Left ventricle myocardium inferior (tissue), 1 donor: ENCODE measurements at places on chromosomes 5 and 9. TPM values are rescaled to one million over a fixed set of nuclear protein-coding genes. Genes with fewer than 3 reads are reported as not detected.
A peak's percentile ranks its signal among the peaks of the same experiment; 100 is the strongest.

CBY3 gene
- not detected for total RNA-seq

RALGPS1 gene
- 18.9 TPM for total RNA-seq

BTNL8 gene
- total RNA-seq = 0.58 TPM

ZBTB26 gene
- total RNA-seq = 5.4 TPM

TAF11L13 gene
- not detected for total RNA-seq

SLC34A3 gene
- not detected for total RNA-seq

NR2F1-AS1 gene
- total RNA-seq = 0.60 TPM

IL5 gene
- not detected for total RNA-seq

DNA sequence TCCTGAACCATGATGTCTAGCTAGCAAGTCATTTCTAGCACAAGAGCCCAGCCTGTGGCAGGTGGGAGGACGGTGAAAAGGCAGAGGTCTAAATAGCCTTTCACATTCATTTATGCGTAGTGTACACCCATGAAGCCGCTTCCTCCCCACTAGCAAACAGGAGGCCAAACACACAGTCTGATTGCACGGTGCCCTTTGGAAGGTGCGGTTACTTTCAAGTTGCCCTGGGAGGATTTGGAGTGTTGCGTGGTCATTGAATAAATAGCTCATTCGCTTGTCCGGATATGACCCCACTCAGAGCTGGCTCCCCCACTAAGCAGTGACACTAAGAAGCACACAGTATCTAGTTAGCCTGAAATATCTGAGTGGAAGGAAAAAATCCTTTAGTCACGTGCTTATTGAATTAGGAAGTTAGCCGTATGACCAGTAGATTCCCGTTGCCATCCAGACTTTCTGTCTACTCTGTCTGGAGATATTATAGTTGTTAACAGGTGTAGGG lies 664 bp upstream of the ARSB start:
- DNase-seq = no peak

GRCh38 chr9:70415041-70415440 lies 584 bp upstream of the KLF9 start:
- no peak for DNase-seq

- DNase-seq = no peak
These were observed 71.4 kb downstream of the ASTN2 start for GRCh38 chr9:117343427-117343826.

DNA sequence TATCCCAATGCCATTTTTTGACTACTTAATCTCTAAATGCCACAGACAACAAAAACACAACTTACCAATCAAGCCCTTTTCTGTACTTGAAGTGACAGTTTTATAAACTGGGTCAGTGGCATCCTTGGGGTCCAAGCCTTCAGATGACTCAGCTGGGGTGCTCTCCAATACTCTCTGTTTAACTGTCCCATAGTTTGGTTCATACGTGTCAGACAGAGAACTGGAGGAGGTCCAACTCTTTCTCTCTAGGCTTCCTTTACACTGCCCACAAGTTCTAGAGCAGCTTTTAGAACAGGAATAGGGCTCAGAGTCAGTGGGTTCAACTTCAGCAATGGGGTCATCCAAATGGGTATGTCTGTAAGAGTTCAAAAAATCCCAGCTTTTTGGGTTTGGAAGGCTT lies 166.9 kb downstream of the CDC42SE2 start:
- DNase-seq = no peak

DNA sequence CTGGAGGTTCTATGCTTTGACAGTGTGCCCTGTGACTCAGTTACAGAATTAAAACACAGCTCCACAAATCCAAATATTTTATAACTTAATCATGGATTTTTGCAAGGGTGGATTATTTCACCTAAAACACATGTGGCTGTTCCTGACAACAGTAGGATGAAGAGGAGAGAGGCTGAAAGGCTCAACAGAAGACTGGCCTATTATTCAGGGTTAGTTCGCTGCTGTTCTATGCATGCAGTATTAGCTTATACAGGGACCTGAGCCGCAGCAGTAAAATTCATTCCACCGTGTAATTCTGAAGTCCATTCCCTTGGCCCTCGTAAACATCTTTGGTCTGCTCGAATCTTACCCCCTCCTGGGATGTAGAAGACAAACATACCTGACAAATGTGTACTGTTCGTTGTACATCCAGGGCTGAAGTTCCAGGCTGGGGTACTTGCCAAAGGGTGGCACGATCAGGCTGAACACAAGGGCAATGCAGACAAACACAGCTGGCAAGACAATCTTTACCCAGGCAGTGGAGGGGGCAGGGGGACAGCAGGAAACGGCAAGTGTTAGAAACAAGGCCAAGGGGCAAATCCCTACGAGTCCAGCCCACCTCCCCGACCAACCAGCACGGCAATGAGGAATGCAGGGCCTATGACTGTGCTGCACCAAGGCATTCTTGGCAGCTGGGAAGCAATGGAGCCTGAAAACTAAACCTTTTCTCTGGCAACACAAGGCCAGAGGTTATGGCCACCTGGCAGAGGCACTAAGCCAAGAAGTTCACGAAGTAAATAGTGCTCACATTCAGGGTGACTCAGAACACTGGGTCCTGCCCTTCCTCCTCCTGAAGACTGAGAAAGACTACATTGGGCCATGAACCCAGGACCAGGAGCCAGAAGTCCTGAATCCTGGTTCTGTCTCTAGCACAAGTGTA lies 46.8 kb downstream of the NIPSNAP3B start:
- DNase-seq = no peak

GRCh38 chr9:120913647-120914264 lies 12.8 kb downstream of the TRAF1 start:
- no peak for DNase-seq

DNA sequence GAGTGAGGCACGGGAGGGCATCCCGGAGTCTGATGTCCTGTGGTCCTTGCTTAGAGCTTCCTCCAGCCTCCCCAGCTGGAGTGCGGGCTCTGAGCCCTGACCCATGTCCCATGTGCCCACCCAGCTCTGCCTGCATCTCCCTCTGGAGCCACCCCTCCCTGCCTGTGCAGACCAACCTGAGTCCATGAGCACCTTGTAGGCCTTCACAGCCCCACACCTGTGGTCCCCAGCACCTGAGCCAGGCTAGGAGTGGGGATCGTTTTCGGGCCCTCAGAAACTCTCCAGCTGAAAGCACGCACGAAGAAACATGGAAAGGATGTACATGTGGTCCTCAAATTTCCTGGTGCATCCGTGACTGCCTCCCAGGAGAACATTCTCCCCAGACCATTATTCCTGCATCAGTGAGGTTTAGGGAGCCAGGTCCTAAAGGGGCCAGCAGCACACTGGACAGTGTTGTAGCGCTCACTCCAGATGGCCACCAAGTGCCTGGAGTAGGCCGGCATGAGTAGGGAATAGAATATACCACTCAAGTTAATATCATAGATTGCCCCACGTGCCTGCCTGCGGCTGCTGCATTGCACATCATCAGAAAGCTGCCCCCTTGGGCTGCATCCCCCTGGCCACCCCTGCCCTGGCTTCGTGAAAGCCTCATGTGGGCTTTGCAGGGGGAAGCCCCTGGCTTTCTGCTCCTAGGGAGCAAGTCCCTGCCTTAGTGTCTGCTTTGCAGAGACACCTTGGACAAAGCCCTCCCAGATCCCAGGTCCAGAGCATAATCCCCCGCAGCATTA lies 80.6 kb downstream of the WNK2 start:
- DNase-seq = no peak

GRCh38 chr5:10537624-10538023 lies 26.2 kb upstream of the ANKRD33B start:
- no peak for DNase-seq

DNA sequence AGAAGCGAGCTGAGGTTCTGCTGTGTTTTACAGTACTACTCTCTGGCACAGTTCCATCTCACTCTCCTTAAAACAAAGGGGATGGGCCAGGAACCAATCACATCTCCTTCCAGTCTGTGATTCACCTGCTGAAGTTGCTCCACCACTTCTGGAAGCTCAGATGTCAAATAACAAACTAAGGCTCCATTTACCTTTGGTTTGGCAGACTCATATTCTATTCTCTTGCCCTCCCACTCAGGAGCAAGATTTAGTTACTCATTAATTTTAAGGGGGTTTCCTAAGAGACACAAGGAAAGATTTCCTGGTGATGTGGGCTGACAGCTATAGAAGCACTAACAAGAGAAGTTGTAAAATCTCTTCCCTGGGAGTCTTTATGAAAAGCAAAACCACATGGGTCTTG lies 37.8 kb upstream of the KIF2A start:
- no peak for DNase-seq

DNA sequence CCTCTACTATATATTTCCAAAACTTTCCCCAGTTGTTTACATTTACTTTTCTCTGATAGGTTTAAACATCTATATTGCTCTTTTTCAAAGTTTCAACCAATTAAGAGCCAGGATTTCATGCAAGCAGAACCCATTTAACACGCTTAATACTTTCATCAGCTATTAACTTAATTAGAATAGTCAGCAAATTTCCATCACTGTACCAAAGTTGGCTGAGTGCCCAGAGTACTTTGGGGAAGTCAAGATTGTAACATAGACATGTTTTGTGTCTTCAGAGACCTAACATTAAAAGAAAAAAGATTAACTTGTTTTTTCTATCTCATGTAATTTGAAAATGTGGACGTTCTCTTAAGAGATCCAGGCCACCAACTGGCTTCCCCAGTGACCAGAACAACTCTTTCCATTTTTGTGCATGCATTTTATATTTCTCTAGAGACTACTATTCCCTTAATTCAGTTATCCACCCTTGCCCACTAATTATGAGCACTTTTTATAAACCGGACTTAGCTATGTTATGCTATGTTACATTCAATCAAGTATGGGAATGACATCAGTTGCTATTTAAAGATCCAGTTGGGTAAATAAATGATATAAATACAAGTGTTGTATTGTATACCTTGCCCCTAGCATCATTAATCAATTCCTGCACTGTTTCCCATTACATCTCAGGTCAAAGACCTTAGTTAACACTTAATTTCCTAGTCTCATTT lies 478.1 kb upstream of the NMUR2 start:
- no peak for DNase-seq

GRCh38 chr9:108182950-108183381 lies 672.8 kb downstream of the ACTL7B start:
- DNase-seq = no peak

GRCh38 chr9:130579738-130580463 lies 524 bp downstream of the FUBP3 start:
- DNase-seq = no peak

GRCh38 chr5:6183391-6184390 lies 194.7 kb downstream of the MED10 start:
- DNase-seq = no peak

DNA sequence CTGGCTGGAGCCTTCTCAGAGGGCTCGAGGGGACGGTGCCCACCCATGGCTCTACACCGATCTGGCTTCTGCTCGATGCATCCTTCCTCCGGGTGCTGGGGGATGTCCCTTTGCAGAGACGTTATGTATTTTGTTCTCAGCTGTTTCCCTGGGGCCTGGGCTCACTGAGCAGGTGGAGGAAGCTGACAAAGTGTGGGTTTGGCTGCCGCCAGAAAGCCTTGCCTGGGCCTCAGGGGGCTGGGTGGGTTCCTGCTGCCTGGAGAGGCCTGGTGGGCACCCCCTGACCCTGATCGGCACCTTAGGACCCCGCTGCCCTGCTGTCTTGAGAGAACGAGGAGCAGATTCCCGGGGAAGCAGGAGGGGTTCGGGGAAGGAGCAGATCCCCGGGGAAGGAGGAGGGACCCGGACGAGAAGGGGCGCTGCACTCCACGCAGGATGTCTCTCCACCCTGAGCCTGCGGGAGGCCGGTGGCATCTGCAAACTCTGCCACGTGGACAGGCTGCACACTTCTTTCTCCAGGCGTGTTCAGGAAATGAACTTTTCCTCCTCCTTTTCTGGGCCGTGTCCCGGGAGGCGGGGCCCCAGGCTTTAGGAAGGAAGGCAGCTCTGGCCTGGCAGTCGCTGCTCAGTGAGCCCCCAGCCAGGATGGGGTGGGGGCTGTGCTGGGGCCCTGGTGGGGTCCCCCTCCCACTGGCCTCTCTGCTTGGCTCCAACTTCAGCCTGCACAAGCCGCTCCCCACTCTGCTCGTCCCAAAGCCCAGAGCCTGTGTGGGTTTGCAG lies 148.9 kb downstream of the RXRA start:
- peak; percentile 85 for DNase-seq

DNA sequence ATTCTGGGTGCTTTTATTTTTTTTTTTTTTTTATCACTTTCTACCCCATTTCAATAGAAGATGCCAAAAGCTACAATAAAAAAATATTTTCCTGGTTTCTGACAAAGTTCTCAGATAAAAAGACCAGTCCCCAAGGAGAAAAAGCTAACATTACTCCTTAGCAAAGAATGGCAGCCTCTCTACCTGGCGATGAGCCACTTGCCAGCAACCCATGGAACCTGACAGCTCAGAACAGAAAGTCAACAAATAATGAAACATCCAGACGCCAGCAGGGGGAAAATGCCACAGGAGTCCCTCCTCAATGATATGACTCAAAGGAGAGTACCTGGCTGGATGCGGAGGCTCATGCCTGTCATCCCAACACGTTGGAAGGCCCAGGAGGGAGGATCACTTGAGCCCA lies 123.2 kb downstream of the MYO10 start:
- DNase-seq = no peak

DNA sequence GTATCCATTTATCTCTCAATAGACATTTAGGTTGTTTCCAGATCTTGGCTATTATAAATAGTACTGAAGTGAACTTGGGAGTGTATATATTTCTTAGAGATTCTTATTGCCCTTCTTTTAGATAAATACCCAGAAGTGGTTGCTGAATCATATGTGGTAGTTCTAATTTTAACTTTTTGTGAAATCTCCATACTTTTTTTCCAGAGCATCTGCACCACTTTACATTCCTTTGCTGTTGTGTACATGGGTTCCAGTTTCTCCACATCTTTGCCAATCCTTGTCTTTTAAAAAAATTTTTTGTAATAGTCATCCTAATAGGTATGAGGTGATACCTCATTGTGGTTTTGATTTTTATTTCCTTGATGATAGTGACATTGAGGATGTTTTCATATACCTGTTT lies 303.7 kb downstream of the CCDC171 start:
- DNase-seq = no peak

DNA sequence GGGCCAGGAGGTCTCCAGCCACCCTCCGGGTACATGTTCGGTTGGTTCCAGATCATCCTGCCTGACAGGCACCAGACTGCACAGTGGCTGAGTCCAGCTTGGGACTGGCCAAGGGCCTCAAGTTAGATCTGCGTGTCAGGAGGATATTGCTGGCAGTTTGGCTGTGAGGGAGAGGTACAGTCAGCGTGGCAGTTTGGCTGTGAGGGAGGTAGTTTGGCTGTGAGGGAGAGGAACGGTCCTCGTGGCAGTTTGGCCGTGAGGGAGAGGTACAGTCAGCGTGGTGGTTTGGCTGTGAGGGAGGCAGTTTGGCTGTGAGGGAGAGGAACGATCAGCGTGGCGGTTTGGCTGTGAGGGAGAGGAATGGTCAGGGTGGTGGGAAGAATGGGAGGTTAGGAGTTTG lies 39.0 kb downstream of the CACNA1B start:
- no peak for DNase-seq

DNA sequence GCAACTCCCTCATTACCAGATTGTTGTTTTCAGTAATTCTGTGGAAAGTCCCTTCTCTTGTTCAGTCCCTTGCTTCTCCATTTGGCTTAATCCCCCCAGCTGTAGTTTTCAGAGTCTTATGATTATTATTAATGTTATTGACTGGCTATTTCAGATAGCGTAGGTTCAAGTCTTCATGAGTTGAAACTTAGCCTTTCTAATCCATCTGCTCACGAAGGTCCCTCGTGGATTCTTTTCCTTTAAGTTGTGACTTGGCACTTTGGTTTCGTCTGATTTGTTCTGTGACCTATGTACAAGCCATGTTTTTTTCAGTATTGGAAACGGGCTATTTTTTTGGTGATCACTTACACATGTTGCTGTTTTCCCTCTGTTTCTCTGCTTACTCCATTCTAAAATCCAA lies 260.3 kb downstream of the TMEM167A start:
- no peak for DNase-seq

GRCh38 chr9:130663977-130664250 lies 480 bp upstream of the PRDM12 start:
- no peak for DNase-seq

GRCh38 chr5:80503641-80504040 lies 15.7 kb downstream of the FAM151B start:
- DNase-seq = no peak
